CD4-positive, alpha-beta T cell (primary cell): ENCODE measurements at places on chromosomes 1 and 21. TPM values are rescaled to one million over a fixed set of nuclear protein-coding genes. Genes with fewer than 3 reads are reported as not detected.

DNA sequence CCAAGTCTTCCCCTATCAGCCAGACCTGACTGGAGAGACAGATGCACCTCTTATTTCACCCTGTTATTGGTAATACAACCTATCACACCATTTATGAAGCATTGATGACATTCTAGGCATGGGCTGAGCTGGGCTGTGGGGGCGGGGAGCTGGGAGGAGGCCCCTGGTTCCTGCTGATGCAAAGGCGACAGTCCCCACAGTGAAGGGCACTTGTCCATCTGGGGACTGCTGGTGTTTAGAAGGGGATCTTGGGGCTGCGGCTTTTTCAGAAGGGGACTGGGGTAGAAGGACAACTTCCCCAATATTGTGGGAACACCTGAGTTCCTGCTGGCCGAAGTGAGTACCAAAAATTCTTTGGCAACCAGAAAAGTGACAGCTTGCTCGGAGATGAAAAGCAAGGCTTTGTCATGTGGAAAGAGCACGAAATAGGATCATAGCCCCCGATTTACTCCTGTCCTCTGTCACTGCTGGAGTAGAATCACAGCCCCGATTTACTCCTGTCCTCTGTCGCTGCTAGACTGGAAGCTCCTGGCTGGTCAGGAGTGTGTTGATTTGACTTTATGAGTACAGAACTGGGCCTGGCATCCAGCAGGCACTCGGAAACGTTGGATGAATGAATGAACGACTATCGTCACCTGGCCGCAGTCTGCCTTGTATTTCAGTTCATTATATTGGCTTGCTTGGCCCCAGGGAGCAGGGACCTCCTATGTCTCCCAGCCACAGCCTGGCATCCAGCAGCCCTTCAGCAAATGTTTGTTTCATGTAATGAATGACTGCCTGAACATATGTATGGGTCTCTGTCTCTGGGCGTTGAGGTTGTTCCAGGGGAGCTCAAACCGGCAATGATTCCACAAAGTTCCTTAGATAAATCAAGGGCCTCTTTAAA lies 16.5 kb upstream of the ETV3L start:
- H3K4me1 ChIP-seq = peaks cover 8% of the 10 kb centered on the region
- no peaks in the 10 kb centered on the region for H3K27me3 ChIP-seq
- H3K4me3 ChIP-seq = no peak overlapping the region
- peaks cover 7% of the 10 kb centered on the region for H3K36me3 ChIP-seq

DNA sequence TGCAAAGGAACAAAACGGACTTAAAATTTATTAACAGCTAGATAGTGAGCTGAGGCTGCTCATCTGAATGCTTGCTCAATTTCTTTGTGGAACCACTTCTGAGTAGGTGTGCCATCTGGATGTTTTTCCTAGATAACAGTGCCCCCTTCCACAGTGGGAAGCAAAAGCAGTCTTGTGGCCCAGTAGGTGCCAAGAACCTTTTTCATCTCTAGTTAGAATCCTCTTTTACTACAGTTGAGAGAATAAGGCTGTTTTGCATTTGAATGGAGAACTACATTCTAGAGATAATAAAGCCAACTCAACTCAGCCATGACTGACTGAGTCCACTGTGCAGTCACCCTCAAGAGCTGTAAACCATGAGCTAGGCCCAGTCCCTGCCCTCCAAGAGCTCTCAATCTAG lies 13.3 kb downstream of the F3 start:
- DNase-seq = no peak
- no peaks in the 10 kb centered on the region for H3K36me3 ChIP-seq
- no peaks in the 10 kb centered on the region for H3K4me1 ChIP-seq
- H3K4me3 ChIP-seq = no peak overlapping the region
- no peak overlapping the region for H3K27ac ChIP-seq
- H3K27me3 ChIP-seq = no peaks in the 10 kb centered on the region

DNA sequence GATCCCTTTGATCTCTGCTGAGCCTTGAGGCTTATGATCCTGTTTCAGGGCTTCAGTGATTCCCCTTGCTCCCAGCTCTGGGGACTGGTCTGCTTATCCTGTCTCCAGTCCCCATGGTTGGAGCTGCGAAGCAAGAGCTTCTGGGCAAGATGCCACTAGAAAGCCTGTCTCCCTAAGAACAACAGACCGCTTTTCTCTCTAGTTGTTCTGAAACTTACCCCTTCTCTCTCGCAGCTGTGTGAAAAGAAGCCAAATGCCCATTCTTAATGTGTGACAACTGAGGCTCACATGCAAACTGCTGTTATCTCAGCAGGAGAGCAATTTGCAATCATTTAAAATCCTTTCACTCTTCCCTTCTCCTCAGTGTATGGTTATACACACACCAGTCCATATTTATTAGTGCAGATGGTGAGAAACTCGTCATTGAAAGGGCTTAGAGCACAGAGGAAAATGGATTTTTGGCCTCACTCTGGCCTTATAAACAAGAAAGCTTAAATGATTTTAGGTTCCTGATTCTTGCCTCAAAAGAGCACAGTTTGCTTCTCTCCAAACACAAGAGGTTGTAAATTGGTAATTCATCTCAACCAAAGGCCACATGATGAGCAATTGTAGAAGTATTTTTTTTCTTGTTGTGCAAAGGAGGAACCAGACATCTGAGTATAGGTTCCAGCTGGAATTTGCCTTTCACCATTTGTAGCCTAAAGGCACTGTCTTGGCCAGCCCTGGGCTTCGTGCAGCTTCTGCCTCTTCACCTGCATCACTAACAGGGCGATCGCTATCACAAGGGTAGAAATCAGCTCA lies 179.2 kb upstream of the LMO4 start:
- H3K4me1 ChIP-seq = peaks cover 13% of the 10 kb centered on the region
- H3K27ac ChIP-seq = no peak overlapping the region
- peaks cover 21% of the 10 kb centered on the region for H3K27me3 ChIP-seq
- no peak overlapping the region for H3K4me3 ChIP-seq
- DNase-seq = no peak
- no peaks in the 10 kb centered on the region for H3K36me3 ChIP-seq

DNA sequence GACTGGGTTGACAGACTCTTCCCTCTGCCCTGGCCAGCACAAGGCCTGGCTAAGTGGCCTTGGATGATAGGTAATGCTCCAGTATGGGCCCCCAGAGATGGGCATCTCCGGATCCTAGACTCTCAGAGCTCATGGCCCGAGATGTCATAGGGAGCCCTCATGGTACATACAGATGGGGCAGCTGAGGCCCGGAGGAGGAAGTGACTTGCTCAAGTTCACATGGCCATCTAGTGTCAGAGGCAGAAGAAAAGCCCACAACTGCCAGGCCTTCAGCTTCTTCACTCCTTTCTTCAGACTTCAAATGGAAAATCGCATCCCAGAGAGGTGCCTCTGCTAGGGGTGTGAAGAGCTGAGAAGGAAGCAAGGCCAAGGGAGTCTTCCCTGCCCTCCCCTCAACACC lies 46.8 kb upstream of the SYNC start:
- H3K36me3 ChIP-seq = no peaks in the 10 kb centered on the region
- H3K4me3 ChIP-seq = no peak overlapping the region
- H3K27ac ChIP-seq = no peak overlapping the region
- no peaks in the 10 kb centered on the region for H3K27me3 ChIP-seq

The GBP6 gene
- total RNA-seq = 0.08 TPM

DNA sequence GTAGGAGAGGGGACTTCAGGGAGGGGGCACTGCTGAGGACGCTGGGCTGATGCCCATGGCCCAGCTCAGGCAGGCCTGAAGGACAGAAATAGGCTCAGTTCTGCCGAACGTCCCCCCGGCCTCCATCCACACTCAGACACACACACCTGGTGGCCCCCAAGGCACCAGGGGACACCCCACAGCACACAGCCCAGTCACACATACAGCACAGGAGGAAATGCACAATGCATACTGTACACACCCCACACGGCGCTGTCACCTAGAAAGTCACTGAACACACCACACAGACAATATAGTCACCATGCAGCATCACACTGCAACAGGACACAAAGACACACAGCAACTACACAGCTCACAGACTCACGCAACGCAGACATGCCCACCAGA lies 562 bp downstream of the SYTL1 start:
- H3K27me3 ChIP-seq = no peaks in the 10 kb centered on the region
- peaks cover 31% of the 10 kb centered on the region for H3K36me3 ChIP-seq
- peak overlapping the region; percentile 89 for H3K4me3 ChIP-seq
- peaks cover 70% of the 10 kb centered on the region for H3K4me1 ChIP-seq

DNA sequence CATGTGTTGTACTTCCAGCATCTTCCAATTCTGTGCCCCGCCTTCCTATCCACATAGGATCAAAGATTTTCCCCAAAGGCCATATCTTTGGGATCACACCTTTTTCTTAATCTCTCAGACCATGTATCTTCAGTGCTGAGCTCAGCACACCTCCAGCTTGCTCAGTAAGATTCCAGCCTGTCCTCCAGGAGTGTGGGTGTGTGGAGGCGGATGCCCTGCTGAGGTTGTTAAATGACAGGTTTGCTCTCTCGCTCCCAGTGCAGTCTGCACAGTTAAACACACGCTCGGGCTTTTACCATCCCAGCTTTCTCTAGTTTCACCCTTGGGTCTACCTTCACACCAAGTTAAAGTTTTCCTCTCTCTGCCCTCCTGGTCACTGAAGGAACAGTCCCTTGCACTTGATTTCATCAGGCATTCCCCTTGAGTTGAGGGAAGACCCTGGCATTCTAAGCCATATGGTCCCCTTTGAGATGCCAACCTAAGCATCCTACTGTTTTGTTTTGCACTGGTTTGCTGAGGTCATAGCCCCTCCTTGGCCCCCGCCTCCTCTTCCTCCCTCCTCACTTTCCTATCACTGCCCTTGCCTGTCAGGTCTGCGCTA lies 13.7 kb downstream of the MYOG start:
- no peaks in the 10 kb centered on the region for H3K36me3 ChIP-seq
- H3K27me3 ChIP-seq = peaks cover 36% of the 10 kb centered on the region
- peaks cover 11% of the 10 kb centered on the region for H3K4me1 ChIP-seq
- H3K27ac ChIP-seq = no peak overlapping the region
- no peak overlapping the region for H3K4me3 ChIP-seq

GRCh38 chr21:29256126-29256910 lies 42.4 kb upstream of the BACH1 start:
- no peak for DNase-seq
- no peaks in the 10 kb centered on the region for H3K4me1 ChIP-seq
- H3K27ac ChIP-seq = no peak overlapping the region

The SLFNL1 gene
- 0.08 TPM for total RNA-seq

GRCh38 chr1:245599371-245600174 lies 444.8 kb downstream of the KIF26B start:
- H3K4me3 ChIP-seq = no peak overlapping the region
- no peak overlapping the region for H3K27ac ChIP-seq

GRCh38 chr1:98352378-98352777 lies 309.1 kb upstream of the SNX7 start:
- H3K4me1 ChIP-seq = no peaks in the 10 kb centered on the region
- no peak for DNase-seq
- H3K36me3 ChIP-seq = no peaks in the 10 kb centered on the region
- no peak overlapping the region for H3K4me3 ChIP-seq
- no peak overlapping the region for H3K27ac ChIP-seq

DNA sequence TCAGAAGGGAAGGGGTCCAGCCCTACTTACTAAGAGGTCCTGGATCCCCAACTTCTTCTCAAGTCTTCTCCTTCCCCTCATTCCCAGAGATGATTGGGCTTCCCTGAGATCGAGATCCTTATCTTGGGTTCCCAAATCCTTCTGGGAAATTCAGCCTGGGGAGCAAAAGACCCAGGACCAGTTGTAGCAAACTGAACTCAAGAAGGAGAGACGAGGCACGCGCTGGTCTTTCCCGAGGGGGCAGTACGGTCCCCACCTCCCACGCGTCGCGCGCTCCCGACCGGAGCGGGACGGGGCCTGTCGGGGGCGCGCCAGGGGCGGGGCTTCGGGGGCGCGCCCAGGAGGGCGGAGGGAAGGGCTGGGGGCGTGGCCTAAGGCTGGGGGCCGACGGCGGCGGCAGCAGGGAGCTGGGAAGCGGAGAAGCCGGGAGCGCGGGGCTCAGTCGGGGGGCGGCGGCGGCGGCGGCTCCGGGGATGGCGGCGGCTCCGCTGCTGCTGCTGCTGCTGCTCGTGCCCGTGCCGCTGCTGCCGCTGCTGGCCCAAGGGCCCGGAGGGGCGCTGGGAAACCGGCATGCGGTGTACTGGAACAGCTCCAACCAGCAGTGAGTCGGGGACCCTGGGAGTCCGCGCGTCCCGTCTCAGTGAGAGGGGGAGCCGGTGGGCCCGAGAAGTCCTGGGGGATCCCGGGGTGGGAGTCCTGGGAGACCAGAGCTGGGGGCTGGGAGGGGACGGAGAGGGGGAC lies at the start of gene EFNA3:
Gene EFNA3 (plus strand): TSS at position 369 of the 741 bp plus-strand sequence. CDS start 105 bp downstream, at position 474.
- H3K4me1 ChIP-seq = peaks cover 62% of the 10 kb centered on the region
- H3K4me3 ChIP-seq = peak within 1 kb of the TSS; percentile 48
- H3K36me3 ChIP-seq = no peaks in the 10 kb centered on the region
- peaks cover 38% of the 10 kb centered on the region for H3K27me3 ChIP-seq
- no peak within 1 kb of the TSS for H3K27ac ChIP-seq

DNA sequence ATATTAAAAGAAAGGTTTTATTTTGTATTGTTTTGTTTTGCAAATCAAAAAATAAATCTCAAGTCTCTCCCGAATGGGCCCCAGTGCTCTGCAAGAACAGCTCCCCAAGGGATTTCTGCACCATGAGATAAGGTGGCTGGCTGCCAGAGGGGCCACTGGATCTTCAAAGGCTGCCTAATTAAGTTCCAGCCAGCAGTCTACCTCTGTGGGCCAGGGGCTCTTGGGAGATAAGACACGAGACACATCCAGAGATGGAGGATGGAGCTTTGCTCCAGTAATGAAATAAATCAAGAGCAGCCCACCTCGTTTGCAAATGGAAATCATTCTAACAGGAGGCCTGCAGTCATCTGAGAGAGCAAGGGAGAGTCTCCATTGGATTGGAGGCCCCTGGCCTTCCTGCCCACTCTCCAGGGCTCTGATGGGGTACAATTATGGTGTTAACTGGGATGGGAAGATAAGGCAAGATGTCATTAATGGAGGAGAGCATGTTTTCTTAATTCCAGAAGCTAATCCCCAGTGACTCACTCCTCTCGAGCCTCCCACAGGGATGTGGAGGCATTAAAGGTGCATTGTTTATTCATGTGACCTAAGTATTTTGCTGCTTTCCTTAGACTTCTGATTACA lies 155.2 kb upstream of the KAZN start:
- no peak overlapping the region for H3K27ac ChIP-seq
- H3K4me3 ChIP-seq = no peak overlapping the region
- no peaks in the 10 kb centered on the region for H3K36me3 ChIP-seq
- DNase-seq = no peak
- H3K27me3 ChIP-seq = no peaks in the 10 kb centered on the region

DNA sequence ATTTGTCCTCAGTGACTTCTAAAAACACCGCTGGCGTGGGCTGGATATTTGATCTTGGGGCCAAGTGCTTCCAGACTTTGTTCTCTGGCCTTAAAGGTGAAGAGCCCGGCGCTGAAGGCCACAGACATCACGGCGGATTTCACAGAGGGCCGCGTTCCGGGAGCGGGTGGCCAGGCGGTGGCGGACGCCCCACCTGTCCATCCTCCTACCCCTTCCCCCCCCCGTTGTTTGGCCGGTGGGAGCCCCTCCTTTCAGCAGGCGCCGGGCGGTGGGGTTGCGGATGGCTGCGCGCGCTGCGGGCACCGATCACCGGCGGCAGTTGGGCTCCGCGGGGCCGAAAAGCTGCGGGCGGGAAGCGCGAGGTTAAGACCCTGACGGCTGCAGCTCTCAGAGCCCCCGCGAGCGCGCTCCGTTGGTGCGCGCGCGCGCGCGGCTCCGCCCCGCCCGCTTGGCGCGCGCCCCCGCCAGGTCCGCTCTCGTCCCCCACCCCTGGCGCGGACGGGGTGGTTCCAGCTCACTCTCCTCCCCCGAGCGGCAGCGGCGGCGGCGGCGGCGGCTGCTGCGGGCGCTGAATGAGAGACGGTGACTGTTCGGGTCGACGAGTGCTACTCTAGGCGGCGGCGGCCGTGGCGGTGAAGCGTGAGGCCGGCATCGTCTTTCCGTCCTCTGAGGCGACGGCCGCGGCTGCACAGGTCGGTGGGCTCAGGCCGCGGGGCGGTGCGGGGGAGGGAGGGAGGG lies at the start of gene RALGPS2:
Gene RALGPS2 (plus strand): TSS at position 517 of the 738 bp plus-strand sequence. CDS start 51,521 bp downstream, outside the sequence.
- H3K36me3 ChIP-seq = no peaks in the 10 kb centered on the region
- DNase-seq = peak; percentile 72
- H3K4me3 ChIP-seq = peak within 1 kb of the TSS; percentile 71
- H3K4me1 ChIP-seq = peaks cover 9% of the 10 kb centered on the region
